Urothelium cell line (cell line): ENCODE measurements at places on chromosomes 4 and X.

DNA sequence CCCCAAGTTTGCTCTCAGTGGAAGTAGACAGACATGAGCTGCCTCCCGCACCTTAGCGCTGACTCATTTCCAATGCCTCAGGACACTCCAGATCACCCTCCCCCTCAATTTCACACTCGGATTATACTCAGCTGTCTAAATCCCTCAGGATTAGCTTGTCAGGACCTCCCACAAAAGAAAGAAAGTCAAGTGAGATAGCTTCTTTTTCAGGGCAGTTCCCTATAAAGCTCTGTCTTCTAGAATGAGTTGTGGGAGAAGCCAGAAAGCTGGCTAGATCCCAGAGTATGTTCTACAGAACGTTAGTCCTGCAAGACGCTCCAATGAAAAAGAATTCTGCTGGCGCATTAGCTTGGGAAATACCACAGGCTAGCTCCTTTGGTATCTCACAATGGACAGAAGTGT is 51.2 kb upstream of the MTNR1A start:
- DNase-seq: peak; percentile 39

GRCh38 chr4:15963576-15963975 is 601 bp upstream of the FGFBP2 start:
- DNase-seq: no peak

GRCh38 chr4:878796-879728 is 53.1 kb downstream of the GAK start:
- DNase-seq: no peak

GRCh38 chr4:86497980-86498862 is 95.9 kb upstream of the PTPN13 start:
- DNase-seq: peak; percentile 47

DNA sequence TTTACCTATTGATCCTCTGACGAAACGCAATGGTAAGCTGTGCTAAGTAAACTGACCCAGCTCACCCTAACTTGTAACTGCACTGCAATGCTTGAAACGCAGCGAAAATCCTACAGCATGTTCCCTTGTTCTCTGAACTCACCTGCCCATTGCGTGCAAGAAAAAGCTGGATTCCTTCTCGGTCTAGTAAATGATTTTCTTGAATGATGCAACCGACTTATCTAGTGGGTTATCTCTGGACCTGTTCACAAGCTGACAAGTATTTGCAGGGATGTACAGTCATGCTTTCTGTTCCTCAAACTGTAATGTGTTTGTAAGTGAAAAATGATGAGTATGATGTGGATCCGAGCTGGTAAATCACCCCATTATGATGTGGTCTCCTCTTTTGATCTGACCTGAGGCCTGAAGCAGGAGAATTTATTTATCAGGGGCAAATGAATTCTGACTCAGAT is 140.1 kb downstream of the BTC start:
- DNase-seq: no peak

GRCh38 chr4:75141162-75141561 is 208.2 kb downstream of the PARM1 start:
- no peak for DNase-seq

DNA sequence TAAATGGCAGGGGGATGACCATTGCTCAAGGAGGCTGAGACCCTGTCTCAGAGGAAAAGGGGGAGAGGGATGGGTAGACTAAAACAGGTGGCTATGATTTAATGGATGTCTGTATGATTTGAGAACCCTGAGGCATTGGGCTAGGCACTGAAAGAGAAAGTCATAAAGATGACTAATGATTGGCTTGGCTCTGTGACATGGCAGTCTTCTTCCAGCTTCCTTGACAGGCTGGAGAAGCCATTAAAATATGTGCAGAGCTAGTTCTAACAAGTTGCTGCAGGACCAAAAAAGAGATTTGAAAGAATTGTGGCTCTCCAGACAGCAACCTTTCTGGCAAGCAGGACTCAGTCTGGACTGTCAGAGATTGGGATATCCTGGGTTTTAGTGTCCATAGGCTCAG is 53.6 kb downstream of the AMER1 start:
- DNase-seq: no peak

- DNase-seq: peak; percentile 32
Measured at GRCh38 chr4:17613761-17614415, 553 bp upstream of the MED28 start.

DNA sequence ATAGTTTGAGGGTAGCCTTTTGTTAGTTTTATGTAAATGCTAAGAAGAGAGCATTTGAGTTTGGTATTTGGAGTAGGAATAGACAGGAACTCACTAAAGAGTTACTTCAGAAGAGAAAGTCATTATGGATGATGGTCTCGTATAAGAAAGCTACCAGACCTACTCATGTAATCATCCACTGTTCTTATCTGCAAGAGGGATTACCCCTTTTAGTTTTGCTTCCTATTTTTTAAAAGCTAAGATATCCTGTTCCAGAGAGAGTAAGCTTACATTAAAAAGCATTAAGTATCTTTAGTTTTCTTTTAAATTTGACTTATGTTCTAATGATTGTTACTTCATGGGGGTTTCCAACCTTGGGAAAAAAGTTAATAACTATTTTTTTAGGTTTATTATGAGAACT is 12.5 kb upstream of the ART3 start:
- no peak for DNase-seq

DNA sequence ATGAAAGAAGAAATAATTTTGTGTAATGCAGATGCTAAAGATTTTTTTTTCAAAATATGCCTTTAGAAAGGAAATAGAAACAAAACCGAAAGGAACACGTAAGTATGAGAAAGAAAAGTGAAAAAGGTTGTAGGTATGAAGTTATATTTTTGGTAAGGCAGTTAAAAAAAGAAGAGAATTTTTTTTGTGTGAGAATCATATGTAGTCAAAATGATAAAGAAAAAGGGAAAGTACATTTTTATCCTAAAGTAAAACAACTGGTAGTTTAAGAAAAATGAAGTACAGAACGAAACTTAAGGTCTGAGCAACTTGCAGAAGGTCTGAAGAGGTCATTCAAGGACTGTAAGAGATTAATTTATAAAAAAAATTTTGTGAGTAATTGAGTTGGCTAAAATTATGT is 164.0 kb upstream of the TRAM1L1 start:
- DNase-seq: no peak

GRCh38 chr4:185205697-185206342 is 2.0 kb upstream of the CFAP97 start:
- DNase-seq: no peak
